Left forelimb (tissue), 1 donor: ENCODE measurements at places on chromosomes 11 and 22.

- no peak for DNase-seq
Observed at GRCh38 chr11:74237541-74237940, 66.5 kb downstream of the PPME1 start.

- peak; percentile 41 for DNase-seq
Observed at GRCh38 chr22:17095538-17095937, 10.7 kb downstream of the IL17RA start.

DNA sequence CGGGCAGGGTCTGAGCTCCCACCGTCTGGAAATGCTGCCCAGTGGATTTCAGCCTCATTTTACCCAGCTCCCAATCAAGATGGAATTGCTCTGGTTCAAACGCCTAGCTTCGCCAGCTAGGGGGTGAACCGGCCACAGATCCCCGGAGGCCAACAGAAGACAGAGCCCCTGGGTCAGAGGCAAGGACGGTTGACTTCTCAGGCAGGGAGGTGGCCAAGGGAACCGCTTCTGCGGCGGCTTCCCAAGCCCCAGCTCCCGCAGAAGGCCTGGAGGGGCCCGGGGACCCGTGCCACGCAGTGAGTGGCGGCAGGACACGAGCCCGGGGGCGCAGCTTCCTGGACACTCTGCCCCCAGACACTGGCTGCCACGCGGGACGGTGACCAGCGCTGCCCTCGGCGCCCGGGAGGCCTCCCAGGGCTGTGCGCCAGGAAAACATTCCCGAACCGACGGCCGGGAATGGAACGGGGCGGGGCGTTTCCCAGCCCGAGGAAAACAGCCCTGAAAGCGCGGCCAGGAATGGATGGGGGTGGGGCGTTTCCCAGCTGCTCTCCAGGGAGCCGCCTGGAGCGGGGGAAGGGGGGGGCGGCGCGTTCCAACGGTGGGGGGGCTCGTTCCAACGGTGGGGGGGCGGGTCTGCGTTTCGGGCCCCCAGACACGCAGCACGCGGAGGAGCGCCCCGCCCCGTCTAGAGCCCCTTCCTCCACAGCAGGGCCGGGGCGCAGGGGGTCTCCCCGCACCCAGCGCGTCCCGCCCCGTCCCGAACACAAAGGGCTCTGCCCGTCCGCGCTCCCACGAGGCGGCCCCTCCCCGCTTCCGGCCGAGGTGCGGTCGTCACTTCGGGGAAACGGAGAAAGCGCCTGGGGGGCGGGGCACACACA, 13.5 kb upstream of the B4GALNT4 start:
- peak; percentile 97 for DNase-seq

GRCh38 chr22:20128902-20129746, 2.5 kb upstream of the ZDHHC8 start:
- DNase-seq, result no peak

DNA sequence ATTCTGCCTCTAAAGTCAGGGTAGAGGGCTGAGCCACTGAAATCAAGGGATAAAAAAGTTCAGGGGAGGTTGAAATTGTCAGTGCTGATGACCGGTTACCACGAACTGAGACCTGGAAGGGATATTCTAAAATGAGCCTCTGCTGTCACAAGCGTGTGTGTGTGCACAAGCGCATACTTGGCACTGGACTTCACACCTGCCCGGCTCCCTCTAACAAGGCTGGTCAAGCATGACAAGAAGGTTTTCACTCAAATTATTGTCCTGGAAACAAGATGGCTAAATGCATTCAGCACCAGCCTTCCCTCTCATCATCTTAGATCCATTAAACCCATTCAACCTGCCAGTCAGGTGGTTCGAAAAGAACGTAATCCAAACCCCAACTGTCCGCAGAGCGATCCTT, 54.8 kb upstream of the CECR2 start:
- no peak for DNase-seq

DNA sequence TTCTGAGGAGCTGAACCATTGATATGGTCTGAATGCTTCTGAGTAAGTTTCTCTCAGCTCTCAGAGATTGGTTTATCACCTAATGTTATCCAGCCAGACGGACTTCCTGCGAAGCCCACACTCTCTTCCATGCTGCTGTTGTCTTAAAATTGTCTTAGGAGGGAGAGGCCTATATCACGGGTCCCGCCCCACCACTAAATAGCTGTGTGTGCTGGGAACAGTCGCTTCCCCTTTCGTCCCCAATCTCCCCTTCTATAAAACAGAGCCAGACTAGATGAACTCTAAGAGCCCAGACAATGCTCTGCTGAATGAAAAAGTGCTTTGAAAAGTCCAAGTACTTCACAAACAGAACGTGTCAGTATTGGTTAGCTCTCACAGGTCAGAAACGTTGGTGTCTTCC, 81.4 kb upstream of the AKIP1 start:
- no peak for DNase-seq

- DNase-seq, result no peak
Observed at GRCh38 chr22:30176431-30176830, 70.1 kb downstream of the LIF start.

- no peak for DNase-seq
Observed at GRCh38 chr11:81975261-81975900, 758.3 kb downstream of the FAM181B start.

DNA sequence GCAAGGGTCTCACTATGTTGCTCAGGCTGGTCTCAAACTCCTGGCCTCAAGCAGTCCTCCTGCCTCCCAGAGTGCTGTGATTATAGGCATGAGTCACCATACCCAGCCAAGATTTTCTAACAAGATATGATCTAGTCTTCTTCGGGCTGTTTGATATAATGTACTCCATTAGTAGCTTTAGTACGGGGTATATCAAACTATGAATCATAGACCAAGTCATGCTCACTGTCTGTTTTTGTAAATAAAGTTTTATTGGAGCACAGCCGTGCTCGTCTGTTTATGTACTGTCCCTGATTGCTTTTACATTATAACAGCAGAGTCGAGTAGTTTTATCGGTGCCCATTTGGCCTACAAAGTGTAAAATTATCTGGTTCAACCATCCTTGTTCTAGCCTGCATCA, 43.9 kb upstream of the GRIK4 start:
- no peak for DNase-seq

- DNase-seq, result no peak
Observed at GRCh38 chr11:118615976-118616371, 8.6 kb downstream of the PHLDB1 start.
